ENCODE measurements at places on chromosomes 6 and 20.

DNA sequence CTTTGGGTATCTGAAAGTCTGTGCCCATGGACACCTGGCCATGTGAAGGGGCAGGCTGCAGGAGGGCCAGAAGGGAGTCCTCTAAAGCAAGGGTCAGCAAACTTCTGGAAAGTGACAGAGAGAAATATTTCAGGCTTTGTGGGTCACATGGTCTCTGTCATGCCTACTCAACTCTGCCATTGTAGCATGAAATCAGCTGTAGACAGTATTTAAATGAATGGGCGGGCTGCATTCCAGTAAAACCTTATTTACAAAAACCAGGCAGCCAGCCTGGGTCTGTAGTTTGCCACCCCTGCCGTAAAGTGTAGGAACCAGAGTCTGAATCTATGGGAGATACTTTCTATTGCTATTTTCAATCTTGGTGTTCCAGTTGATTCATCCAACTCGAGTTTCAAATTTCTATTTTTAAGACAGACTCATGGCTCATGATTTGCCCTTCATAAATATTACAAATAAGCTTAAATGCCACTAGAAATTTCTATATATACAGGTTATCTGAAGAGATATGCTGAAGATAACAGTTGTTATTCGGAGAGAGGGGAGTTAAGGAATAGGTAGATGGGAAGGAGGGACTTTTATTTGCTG is 19.0 kb upstream of the ADGRF4 start:
- no peak for DNase-seq

- no peak for DNase-seq
Measured at GRCh38 chr6:99285881-99286280, 63.6 kb downstream of the FAXC start.

DNA sequence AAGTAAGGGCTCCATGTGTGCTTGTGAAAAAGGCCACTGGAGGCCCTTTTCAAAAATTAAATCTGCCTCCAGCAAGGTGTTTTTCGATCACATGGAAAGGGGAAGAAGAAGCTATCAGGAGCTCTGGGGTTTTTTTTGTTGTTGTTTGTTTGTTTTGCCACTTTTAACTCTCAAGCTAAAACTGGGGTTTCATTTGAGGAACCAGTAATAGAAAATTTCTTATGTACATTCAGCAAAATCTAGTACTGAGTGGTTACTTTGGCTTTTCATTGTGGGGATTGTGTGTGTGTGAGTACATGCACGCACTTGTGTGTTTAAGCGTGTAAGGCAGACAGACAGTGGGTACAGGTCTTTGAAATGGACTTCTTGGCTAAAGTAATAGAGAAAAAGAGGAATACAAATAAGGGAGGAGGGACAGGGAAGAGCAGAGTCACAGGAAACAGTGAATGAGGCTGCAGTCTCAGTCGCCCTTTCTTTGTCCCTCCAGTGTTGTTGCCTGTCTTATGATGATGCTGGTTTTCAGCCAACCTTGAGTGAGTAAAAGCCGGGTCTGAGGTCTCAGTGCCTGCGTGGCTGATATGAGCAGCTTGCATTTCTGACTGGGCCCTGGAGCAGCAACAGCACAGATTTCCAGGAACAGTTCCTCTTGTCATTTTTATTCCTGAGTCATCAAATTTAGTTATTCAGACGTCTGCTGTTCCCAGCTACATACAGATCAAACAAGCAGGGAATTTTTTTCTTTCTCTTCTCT is 26.2 kb downstream of the SLC16A10 start:
- DNase-seq, result no peak

DNA sequence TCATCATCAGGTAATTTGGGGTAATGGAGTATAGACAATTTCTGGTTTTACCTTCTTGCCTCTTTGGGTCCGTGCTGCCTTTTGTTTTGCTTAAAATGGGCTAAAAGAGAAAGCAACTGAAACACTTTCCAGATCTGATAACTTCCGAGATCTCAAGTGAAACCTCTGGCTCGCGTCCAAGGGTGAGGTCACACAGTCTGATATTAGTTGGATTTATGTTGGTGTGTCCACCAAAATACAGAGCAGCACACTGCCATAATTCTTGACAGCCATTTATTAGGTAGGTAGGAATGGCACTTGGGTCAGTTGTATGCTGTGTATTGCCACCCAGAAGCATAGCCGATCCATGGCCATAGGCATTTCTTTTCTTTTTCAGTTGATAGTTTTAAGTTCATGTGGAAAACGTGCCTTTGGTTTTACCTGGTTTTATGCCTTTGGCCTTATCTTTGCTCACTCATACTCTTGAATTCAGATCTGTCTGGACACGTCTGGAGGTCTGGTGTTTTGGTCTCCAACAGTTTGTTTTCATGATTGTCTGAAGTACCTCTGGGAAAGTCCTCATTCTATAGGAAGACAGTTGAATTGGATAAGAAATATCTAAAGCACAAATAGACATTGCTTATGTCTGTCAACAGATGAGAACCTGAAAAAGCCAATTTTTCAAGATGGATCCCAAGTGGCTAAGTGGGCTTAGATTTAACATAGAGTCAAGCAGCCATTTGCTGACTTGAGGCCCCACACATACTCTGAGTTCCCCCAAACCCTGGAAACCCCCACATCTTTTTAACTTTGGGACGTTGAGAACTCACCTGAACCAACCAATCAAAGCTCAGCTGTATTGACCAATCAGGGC is 320.8 kb downstream of the SOX4 start:
- no peak for DNase-seq

DNA sequence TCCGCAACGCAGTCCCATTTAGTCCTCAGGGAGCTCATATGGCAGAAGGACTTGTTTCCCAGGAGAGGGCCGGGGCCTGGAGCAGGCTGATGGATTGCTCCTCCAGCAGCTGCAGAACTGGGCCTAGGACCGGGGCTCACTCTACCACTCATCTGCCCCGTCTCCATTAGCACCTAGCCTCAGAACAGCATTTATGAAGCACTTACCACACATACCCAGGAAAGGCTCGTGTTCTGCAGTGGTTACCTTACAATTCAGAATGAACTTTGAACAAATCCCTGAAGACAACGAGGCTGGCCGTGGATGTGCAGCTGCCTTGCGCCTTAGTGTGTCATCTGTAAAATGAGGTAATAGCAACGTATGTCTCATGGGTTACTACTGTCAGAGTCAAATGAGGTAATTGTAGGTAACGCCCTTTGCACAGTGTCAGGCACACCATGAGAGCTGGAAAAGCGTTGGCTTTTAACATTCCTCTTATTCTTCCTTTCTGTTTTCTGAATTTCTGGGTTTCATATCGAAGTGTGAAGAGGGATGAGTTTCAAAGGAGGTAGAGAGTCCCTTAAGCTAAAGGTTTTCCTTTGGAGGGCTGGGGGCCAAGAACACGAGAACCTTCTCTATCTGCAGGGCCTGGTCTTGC is 46.3 kb upstream of the CD93 start:
- DNase-seq, result no peak

GRCh38 chr6:1761477-1761877 is 151.8 kb downstream of the FOXC1 start:
- no peak for DNase-seq

DNA sequence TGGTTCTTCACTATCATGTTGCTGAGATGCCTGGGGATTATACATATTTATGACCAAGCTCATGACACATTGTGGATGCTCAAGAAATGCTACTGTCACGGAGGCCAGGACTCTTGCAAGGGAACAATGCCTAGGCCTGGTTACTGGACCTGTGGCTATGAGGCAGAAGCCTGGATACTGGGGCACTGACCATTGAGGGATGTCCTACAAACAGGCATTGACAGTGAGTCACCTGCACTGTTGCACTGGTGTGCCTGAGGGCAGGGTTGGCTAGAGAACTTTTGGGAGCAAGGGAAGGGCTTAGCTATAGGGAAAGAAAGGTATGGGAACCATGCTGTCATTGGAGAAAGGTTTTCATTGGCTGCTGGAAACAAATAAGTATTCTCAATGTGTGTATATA is 313.1 kb upstream of the SUPT3H start:
- no peak for DNase-seq

- DNase-seq, result no peak
Measured at GRCh38 chr6:6781873-6782227, 193.3 kb downstream of the LY86 start.

DNA sequence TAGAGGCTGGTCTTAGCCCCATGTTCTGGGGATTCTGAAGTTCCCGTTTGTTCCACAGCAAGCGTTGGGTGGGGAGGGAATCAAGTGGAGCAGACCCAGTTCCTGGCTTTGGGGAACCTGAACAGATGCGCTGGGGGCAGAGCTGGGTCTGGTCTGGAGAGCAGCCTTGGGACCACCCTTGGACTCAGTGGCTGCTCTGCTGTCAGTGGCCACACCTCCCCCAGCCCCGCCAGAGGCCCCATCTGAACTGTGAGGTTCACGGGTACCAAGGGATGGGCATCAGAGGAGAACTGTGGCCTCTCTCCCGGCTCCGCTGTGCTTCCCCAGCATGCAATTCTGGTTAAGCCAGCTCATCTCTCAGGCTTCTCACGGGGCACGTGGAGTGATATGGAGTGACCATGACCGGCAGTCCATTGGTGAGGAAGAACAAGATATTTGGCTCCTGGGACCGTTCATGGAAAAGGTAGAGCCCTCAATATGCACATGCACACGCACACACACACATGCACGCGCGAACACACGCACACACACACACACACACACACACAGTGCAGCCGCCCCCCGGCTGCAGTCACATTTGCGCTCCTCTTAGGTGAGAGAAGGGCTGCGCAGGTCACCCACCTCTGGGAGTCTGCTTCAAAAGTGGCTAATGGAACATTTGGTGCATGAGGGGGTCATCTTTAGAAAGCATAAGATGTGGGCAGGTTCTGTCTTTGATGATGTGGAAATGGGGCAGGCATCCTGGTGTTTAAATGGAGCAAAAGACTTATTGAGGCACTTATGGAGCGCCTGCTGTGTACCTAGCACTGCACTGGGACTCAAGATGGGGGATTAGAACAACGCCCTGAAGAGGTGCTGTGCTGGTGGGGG is 6.0 kb downstream of the DLGAP4 start:
- DNase-seq, result no peak

GRCh38 chr20:11965602-11966001 is 47.9 kb downstream of the BTBD3 start:
- DNase-seq, result no peak

GRCh38 chr6:7997286-7997685 is 66.9 kb downstream of the BLOC1S5 start:
- DNase-seq, result no peak

GRCh38 chr20:48146877-48147276 is 361.6 kb upstream of the SULF2 start:
- DNase-seq, result no peak

DNA sequence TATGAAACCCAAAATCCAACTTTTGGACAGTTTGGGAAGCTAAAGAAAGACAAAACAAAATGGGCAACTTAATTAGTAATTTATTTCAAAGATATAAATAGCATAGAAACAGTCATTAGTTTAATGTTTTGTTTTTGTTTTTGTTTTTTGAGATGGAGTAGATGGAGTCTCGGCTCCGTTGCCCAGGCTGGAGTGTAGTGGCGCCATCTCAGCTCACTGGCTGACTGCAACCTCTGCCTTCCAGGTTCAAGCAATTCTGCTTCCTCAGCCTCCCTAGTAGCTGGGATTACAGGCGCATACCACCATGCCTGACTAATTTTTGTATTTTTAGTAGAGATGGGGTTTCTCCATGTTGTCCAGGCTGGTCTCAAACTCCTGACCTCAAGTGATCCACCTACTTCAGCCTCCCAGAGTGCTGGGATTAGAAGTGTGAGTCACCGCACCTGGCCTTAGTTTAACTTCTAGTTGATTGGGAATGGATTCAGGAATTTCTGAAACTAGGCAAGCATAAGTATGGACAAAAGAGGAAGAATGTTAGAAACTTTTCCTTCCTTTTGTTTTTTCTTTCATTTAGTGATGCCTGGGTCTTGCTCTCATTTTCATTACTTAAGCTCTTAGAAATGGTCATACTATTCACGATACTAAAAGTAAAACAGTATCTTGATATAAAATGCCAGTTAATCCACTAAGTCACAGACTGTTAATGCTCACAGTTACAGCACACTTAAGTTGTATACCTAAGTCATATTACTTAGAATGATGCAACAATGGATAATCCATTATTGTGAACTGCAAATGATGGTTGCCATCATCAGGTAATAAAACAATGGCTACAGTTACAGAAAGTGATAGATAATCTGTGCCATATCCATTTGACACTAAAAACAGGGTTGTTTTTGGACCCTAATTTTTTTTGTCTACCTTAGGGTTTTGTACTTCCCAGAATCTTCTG is 8.2 kb downstream of the SENP6 start:
- DNase-seq, result no peak

- DNase-seq, result no peak
Measured at GRCh38 chr20:1562622-1563021, 5.1 kb upstream of the SIRPD start.

- DNase-seq, result peak; percentile 18
Measured at GRCh38 chr20:45229264-45230056, 8.3 kb downstream of the SEMG2 start.

GRCh38 chr6:52186075-52186474 is at the start of gene IL17A:
Gene IL17A, plus strand, starts transcription at chr6:52186375. Its CDS starts 57 bp downstream, at chr6:52186432.
- no peak for DNase-seq

DNA sequence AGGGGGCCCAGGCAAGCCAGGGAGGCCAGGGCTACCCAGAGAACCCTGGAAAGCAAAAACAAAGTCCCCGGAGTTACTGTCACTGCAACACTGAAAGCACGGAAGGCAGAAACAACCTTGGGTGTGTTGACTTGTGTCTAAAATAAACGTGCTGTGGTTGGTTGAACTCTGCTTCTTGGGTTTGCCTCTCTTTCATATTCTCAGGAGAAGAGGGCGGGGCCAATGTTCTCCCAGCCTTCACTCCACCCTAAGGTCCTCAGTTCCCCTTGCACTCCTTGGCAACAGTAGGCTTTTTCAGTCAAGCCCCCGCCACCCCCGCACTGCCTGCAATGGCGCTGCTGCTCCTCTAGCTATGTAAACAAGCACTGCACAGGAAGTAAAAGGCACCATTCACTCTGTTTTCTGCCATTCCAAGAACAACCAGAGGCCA is 60.9 kb downstream of the COL9A1 start:
- peak; percentile 30 for DNase-seq

GRCh38 chr20:32028647-32029372 is 18.6 kb downstream of the CCM2L start:
- DNase-seq, result peak; percentile 72

DNA sequence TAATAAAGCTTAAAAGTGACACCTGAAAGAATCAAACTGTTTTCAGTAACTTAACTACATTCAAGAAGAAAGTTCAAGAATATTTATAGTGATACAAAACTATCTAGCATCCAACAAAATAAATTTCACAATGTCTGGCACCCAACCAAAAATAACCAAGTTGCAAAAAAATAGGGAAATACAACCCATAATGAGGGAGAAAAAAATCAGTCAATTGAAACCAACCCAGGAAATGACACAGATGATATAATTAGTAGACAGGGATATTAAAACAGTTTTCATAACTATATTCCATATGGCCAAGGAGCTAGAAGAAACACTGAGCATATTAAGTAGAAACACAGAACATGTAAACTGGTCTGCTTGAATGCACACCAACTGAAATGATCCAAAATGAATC is 120.2 kb upstream of the BEND3 start:
- no peak for DNase-seq

- peak; percentile 48 for DNase-seq
Measured at GRCh38 chr6:1552296-1552761, 57.4 kb upstream of the FOXC1 start.

GRCh38 chr6:43127877-43128276 is 43.2 kb upstream of the SRF start:
- no peak for DNase-seq

All from HuH-7 (cell line).